ENCODE measurements at places on chromosomes 11 and 22. TPM values are rescaled to one million over a fixed set of nuclear protein-coding genes. Genes with fewer than 3 reads are reported as not detected.

Gene SPON1
- total RNA-seq: 37.1 TPM

Gene CHCHD10
- 232 TPM for total RNA-seq

Gene MTA2
- 128 TPM for total RNA-seq

Gene NDUFV1
- 199 TPM for total RNA-seq

Gene PDGFB
- 5.9 TPM for total RNA-seq

Gene MMP3
- total RNA-seq: not detected

Gene OR4A16
- total RNA-seq: not detected

Gene ACR
- 1.7 TPM for total RNA-seq

Gene IL10RA
- 22.4 TPM for total RNA-seq

Gene OLFML1
- 13.6 TPM for total RNA-seq

Gene RIC3
- total RNA-seq: 60.8 TPM

Gene OR51E2
- total RNA-seq: 7.4 TPM

Gene CHID1
- 116 TPM for total RNA-seq

- no peak for DNase-seq
These were observed 68.2 kb upstream of the BMAL1 start for GRCh38 chr11:13209379-13209778.

GRCh38 chr11:36485298-36486002 is 24.6 kb downstream of the TRAF6 start:
- DNase-seq: no peak

DNA sequence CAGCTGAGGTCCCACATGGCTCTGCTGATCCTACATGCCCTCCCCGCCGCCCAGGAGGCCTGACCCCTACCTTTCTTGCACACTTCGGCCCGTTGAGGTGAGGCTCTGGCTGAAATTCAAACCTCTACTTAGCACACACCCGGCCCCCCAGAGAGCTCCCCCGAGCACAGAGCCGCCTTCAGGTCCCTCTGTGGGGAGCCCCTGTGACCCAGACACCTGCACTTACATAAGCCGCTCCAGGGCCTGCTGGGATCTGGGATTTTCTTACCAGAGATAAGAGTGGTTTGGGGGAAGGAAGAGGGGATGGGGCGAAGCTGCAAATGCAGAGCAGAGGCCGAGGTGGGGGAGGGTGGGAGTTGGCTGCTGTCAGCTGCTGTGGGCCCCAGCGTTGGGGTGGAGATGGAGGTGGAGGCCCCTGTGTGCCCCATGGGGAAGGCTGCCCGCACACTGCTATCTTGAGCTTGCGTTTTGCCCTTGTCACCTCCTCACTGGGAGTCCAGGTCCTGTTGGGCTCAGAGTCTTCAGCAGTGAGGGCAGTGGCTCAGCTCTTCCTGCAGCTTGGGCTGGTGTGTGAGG is 30.6 kb downstream of the CAPN1 start:
- no peak for DNase-seq

DNA sequence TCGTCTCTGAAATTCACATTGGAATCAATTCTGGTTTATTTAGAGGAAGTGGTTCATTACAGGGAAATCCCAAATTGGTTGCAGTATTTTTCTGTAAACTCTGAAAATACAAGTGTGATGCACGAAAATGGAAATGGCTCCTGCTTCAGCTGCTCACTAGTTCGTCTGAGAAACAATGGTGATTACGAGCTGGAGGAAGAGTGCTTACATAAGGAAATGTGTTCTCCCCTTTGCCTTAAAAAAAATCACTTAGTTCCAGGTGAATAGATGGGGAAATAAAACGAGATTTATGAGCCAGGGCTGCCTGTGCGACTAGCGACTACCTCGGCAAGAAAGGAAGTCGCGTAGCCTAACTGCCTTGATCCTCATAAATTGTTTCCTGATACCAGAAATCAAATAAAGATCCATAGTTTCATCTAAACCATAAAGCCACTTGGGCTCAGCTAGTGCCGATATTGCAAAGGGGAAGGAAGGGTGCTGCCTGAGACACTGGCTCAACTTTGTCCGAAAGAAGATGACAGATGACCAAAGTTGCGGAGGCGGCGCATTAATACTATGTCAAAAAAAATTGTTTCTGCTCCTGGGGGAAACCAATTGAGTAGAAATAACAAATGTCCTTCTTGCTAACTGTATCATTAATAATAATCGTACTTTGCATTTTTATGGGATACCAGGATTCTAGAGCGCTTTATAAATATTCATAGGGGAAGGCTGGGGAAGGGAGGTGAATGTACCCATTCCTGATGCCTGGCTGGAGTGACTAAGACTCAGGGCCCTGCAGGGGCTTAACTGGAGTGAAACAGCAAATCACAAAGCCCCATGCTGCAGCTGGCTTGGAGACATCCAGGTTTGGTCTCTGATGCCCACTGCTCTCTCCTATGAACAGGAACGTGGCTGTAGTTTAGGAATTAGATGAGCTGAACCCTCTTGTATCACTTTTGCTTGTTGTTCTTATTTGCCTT is 185.7 kb downstream of the BLID start:
- no peak for DNase-seq

- DNase-seq: no peak
These were observed 5.2 kb downstream of the SLC15A3 start for GRCh38 chr11:60946601-60947264.

- no peak for DNase-seq
These were observed 100.7 kb downstream of the CELSR1 start for GRCh38 chr22:46436595-46437175.

DNA sequence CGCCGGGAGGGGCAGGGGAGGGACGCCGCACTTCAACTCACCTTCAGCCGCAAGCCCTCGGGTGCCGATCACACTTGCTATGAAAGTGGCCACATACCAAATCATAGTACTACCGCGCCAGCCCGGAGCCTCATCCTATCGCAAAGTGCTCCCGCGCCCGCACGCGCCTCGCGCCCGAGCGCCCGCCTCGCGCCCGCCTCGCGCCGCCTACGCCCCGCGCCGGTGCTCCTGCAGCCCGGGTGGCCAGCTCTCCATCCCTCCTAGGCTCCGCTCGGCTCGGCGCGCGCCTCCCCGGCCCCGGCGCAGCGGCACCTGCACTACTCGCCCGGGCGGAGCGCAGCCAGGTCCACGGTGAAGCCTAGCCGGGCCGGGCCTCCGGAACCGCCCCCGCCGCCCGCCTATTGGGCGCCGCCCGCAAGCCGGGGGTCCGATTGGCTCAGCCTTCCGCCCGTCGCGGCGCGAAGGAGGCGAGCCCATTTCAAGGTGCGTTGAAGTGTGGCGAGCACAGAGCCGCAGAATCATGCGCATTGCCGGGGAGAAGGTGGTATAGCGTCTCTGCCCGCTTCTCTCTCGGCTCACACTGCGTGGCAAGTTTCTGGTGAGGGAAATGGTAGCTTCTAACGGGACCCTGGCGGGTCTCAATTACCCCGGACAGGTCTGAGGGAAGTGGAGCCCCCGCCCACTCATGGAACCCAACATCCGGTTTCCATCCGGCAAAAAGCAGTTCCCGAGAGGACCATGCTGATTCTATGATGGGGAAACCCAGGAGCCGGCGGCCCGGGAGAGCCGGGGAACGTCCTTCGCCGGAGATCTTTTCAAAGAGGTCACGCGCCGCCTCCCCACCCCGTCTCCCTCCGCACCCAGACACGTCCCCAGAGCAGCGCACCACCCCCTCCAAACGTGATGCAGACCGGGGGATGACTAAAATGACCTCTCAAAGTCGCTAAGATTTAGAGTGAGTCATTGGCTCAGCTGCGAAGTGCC is at the start of gene IGSF9B:
TSS of gene IGSF9B (minus strand) at position 319 of the 984 bp plus-strand sequence. CDS start at position 105, 214 bp downstream.
- peak; percentile 90 for DNase-seq

- no peak for DNase-seq
These were observed 57.5 kb downstream of the BCR start for GRCh38 chr22:23237841-23238240.

DNA sequence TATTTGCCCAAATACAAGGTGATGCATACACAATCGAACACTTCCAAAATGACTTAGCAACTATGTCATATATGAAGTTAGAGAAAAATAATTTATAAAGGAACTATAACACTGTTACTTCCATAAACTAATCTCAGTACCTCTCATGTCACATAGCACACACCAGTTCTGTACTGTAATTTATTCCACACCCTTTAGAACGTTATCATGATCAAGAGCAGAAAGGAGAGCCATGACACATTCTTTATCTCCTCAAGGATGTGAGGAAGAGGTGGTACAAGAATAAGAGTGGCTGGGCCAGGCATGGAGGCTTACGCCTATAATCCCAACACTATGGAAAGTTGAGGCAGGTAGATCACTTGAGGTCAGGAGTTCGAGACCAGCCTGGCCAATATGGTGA is 31.1 kb downstream of the PICALM start:
- DNase-seq: no peak

- no peak for DNase-seq
These were observed 33.6 kb downstream of the MACROD1 start for GRCh38 chr11:64132191-64132771.

DNA sequence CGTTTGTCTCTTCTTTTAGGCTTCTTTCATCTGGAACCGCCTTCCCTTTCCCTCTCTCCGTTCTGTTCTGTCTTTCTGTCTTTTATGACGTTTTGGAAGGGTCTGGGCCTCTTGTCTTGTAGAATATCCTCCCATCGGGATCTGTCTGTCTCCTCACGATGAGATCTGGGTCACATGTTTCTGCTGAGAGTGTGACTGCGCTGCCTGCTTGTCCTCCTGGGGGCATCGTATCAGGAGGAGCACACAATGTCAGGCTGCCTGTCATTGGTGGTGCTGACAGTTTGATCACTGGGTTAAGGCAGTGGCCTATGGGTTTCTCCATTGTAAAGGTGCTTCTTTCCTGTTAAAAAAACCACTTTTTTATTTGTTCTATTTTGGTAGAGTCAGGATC is 60.4 kb upstream of the PARVG start:
- DNase-seq: no peak

DNA sequence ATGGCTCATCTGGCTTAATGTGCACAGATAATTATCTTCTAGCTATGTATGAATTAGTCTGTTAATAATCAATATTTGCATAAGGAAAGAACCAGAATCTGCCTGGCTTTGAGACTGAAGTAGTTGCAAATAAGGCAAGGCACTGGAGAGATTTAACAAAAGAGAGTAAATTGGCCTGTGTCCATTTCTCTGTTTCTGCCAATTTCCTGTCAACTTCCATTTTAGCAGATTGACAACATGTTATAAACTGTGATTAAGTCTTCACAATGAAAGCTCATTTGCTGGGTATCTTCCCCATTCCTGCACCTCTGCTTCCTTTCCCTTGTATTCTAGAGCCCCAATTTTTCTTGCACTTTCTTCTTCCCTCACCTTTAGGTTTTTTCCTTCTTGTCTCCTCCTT is 5.3 kb upstream of the TMEM123 start:
- no peak for DNase-seq

- DNase-seq: no peak
These were observed 2.6 kb downstream of the MRGPRF start for GRCh38 chr11:69010361-69010891.

GRCh38 chr11:36354221-36355003 is 58.3 kb downstream of the PRR5L start:
- no peak for DNase-seq

DNA sequence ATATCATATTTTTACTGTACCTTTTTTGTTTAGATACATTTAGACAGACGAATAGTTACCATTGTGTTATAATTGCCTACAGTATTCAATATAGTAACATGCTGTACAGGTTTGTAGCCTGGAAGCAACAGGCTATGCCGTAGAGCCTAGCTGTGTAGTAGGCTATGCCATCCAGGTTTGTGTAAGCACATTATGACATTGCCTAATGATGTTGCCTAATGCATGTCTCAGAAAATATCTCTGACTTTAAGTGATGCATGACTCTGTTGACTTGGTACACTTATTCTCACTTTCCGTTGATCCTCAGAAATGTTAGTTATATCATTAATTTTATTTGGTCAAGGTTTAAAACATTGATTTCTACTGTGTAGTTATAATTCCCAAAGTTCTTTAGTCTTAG is 39.9 kb downstream of the OR2AT4 start:
- no peak for DNase-seq

DNA sequence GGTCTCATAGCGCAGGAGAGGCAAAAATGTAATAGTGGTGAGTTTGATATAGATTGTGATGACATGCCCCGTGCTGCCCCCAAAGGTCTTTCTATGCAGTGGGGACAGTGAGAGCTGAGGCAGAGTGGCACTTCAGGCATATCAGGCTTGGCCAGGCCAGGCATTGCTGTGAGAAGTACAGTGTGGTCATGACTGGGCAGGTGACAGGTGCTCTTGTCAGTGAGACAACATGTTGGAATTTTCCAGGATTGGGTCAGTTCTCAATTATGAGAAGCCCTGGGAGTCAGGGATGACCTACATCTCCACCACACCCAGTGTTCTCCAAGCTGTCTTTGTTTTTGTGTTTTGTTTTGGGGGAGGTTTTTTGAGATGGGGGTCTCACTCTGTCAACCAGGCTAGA is 3.7 kb downstream of the SNAP29 start:
- DNase-seq: no peak

- no peak for DNase-seq
These were observed 200.3 kb downstream of the MYO18B start for GRCh38 chr22:25942115-25942855.

- no peak for DNase-seq
These were observed 268.6 kb upstream of the SESN3 start for GRCh38 chr11:95499516-95500135.

DNA sequence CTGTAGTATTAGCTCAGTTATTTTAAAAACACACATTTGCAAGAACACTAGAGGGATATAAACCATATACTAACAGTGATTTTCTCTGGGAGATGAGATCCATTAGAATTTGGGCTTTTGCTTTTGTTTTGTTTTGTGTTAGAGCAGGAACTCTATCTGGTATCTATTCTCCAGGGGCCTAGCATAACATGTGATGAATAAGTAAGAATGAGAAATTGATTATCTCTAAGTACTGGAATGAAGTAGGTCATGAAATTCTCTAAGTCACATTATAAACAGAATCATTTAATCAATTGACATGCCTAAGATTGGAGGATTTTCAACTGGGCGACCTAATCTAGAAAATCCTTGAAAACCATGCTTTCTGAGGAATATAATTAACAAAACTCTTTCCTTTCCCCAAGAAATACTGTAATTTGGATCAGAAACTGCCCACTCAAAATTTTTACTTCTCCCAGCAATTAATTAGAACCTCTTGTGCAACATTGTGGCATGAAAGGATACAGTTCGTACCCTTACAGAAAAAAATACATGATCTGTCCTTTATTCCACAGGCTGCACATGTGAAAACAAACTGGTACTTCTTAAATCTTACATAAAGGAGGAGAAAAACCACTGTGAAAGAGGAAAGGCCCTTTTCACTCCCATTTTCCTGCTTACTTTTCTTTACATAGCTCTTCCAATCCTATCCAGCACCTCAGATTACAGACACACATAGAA is 93.5 kb downstream of the MRTFA start:
- no peak for DNase-seq

- no peak for DNase-seq
These were observed 69.2 kb downstream of the AMOTL1 start for GRCh38 chr11:94837317-94837716.

GRCh38 chr11:125941619-125942611 is 3.9 kb upstream of the VSIG10L2 start:
- DNase-seq: peak; percentile 48

All from ureter (tissue), 1 donor.